A549 (cell line): ENCODE measurements at places on chromosomes 1 and 21.
A peak's percentile ranks its signal among the peaks of the same experiment; 100 is the strongest.

GRCh38 chr1:151047591-151047924 is at the start of gene C1orf56:
TSS of gene C1orf56 (plus strand) at chr1:151047751. CDS start at chr1:151047848, 97 bp downstream.
- peak; percentile 91 for DNase-seq

DNA sequence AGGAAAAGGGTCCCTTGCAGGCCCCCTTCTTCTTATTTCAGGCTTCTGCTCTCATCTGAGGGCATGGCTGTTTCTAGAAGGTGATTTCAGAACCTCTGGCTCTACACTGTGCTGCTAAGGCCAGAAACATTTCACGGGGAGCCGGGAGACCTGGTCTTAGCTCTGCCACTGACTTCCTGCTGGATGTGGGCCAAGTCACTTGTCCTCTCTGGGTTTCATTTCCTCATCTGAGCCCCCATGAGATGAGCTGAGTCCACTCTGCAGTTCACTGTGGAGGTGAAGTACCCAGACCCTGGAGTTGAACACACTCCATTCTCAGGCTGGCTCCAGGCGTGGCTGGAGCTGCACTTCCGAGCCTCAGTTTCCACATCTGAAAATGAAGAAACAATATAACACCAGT is 2.1 kb downstream of the PADI1 start:
- DNase-seq: no peak

GRCh38 chr1:26277719-26278118 is 2.2 kb upstream of the SH3BGRL3 start:
- DNase-seq: no peak

DNA sequence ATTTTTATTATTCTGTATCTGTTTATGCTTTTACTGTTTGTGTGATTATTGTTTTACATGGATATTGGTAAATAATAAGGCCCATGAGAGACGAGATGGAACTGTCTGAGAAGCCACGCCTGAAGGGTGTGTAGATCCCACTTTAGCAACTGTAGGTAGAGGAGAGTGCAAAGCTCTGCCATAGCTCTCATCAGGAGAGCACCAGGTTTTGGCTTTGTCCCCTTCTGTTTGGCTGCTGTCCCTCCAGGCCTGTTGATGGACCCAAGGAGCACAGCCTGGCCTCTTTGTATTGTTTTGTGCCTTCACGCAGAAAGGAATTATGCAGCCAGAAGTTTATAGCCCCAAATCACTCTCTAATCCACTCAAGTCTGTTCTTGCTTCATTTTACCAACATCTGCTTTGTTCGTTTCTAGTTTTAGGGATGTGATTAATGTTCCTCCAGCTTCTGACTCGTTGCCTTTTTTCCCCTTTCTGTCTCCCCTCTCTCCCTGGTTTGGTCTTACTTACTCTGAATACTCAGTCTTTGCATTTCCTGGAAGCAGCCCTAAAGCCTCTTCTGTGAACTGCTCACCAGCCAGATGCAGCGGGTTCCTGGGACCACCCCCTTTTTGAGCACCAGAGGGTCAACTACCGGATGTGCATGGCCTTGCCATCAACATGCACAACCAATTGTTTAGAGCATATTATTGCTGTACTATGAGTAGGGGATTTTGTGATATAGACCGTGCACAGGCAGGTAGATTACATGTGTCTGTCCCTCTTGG is 127.3 kb downstream of the HHAT start:
- DNase-seq: no peak

DNA sequence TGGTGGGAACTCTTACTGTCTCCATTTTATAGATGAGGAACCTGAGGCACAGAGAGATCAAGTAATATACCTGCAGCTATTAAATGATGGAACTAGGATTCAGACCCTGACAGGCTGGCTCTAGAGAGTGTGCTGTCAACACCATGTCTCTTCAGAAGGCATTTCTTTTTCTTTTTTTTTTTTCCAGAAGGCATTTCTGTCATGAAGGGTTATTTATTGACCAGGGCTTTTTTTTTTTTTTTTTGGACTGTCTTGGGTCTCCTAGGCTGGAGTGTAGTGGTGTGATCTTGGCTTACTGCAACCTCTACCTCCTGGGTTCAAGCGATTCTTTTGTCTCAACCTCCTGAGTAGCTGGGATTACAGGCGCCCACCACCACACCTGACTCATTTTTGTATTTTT is 22.6 kb downstream of the HIPK1 start:
- no peak for DNase-seq
